ENCODE measurements at places on chromosomes 2 and 18.
A peak's percentile ranks its signal among the peaks of the same experiment; 100 is the strongest.

GRCh38 chr18:40049716-40050115 lies 1905.3 kb upstream of the PIK3C3 start:
- DNase-seq: no peak

DNA sequence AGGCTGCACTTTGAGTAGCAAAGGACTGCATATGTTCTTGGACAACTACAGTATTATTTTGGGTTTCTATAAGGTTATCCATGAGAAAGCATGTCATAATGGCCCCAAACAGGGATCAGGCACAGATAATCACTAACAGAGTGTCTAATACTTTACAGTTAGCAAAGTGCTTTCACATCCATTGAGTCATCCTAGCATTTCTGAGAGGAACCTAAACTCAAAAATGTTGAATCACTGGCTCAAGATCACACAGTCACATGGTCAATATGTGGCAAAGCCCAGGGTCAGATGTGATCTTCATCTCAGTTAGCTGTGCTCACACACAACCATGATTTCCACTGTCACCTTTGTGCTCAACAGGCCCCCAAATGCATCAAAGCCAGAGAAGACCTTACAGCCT lies 156.1 kb upstream of the VRK2 start:
- peak; percentile 6 for DNase-seq

DNA sequence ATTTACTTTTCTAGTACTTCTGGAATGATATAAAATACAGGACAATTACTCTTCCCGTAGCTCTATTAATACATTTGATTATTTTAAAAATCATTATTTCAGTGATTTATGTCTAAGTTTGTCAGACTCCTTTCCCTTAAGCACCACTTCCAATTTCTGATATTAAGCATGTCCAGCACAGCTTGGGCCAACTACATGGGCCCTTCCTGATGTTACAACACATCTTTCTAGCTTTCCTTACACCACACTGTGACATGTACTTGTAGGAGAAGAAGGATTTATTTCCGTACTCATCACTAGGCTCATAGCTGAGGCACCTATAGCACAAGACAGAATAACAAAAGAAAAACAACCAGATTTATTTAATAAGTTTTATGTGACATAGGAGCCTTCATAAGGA lies 134.8 kb upstream of the HNRNPA3 start:
- no peak for DNase-seq

DNA sequence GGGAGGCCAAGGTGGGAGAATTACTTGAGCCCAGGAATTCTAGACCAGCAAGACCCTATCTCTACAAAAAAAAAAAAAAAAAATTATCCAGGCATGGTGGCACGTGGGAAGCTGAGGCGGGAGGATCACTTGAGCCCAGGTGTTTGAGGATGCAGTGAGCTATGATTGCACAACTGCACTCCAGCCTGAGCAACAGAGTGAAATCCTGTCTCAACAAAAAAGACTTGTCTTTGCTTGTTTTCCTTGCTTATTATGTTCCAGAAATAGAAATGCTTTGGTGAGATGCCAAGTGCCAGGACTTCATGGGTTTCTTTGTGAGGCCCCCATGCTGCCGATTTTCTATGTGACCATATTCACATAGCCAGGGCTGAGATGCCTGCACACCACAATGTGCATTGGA lies 9.0 kb downstream of the DCDC2C start:
- DNase-seq: no peak

DNA sequence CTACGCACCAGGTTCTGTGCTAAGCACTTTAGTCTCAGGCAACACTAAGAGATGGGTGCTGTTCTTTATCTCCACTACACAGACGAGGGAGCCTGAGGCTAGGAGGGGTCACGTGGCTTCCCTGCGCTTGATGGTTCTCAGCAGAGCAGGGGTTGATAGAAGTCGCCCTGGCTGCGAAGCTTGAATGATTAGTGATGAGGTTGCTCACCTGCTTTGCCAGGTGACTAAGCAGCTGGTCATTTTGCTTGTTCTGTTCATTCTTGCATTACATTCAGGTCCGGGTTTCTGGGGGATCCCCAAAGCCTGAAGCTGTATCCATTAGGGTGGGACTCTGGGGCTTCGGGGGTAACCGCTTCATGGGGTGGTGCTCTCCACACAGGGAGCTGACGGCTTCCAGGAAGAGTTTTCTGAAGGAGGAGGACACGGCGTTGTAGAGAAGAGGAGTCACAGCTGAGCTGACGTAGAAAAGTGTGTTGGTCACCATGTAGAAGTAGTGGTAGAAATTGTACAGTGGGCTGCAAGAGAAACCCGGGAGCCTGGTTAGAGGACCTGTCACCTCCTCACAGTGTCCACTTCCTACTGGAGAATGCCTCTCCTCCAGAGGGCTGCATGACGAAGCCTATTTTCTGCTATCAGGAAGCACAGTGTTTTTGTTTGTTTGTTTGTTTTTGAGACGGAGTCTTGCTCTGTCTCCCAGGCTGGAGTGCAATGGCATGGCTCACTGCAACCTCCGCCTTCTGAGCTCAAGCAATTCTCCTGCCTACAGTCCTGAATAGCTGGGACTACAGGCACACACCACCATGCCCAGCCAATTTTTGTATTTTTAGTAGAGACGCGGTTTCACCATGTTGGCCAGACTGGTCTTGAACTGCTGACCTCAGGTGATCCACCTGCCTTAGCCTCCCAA lies 11.5 kb downstream of the NTSR2 start:
- no peak for DNase-seq

DNA sequence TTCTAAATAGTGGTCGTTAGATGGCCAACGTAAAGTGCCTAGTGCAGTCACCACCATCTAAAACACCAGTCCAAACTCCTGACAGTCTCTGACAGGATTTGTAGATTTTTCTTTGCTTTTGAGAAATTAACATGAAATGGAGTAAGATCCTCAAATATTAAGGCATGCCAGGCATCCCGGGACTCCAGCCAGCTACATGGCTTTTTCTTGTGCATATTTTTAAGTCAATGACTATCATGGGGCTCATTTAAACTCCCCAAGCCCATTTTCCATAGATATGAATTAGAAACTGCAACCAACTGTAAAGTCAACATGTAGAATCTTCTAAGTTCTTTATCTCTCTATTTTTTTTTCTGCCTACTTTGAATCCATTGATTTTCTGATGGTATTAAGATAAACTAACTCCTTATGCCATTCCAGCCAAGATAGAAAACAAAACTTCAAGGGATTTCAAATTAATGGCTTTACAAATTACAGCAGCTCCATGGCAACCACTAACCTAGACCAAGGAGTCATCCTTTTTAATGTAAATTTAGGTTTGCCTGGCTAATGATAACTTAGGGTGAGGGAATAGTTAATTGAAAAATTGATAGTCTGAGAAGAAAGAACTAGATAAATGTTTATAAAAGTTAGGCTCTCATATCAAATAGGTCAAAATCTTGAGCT lies 764.1 kb upstream of the NXPH2 start:
- DNase-seq: no peak

GRCh38 chr2:85523062-85523902 lies 15.7 kb upstream of the MAT2A start:
- DNase-seq: no peak

- no peak for DNase-seq
Observed at GRCh38 chr2:72144632-72145288, 2.9 kb downstream of the CYP26B1 start.

DNA sequence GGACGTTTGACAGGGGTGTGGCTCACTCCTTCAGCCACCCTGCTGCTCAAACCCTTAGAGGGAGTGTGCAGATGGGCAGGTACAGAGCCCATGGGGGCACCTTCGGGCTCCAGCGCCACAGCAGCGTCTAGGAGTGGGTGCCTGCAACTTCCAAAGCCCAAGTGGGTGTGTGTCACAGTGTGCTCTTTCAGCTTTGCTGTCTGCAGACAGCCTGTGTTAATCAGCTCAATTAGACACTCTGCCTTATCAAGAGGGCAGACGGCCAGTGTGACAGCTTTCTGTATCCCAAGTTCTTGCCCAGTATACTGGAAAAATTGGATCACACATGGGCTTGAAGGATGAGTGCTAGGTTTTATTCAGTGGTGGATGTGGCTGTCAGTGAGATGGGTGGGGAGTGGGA lies 96.7 kb downstream of the AP1S3 start:
- no peak for DNase-seq

GRCh38 chr2:210971431-210971830 lies 415.0 kb downstream of the CPS1 start:
- DNase-seq: no peak

Measured in AG08396 (cell line).